Cortex of kidney (tissue), 1 donor: ENCODE measurements at places on chromosomes 1 and 21.

DNA sequence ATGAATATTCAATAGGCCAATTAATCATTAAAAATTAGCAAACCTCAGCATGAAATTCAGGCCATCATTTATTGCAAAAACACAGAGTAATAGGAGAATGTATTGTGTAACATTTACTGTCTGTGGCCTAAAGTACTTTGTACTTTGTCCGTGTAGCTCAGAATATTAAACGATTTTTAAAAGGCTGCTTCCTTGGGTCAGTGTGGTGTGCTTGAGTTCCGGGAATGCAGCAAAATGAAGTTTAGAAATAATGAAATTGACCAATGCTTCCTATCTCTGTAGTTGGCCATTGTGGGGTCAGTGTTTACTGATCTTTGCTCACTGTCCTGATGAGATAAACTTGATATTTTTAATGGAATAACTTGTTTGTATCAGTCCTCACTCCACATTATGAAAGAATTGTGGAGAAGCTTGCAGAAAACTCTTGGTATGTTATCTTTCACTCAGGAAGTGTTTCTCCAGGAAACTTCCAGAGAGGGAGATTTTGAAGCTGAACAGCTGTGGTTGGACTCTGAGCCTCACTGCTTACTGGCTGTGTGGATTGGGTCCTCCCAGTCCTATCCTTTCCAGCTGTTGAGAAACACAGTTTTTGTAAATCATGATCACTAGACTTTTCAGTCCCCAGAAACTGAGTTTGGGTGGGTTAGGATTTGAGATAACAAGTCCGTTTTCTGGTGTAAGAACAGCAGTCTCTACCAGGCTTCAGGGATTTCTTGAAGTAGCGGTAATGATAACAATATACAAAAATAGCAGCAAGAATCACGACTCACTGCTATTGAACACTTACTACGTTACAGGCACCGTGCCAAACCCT, 19.2 kb upstream of the MTARC1 start:
- DNase-seq, result no peak

DNA sequence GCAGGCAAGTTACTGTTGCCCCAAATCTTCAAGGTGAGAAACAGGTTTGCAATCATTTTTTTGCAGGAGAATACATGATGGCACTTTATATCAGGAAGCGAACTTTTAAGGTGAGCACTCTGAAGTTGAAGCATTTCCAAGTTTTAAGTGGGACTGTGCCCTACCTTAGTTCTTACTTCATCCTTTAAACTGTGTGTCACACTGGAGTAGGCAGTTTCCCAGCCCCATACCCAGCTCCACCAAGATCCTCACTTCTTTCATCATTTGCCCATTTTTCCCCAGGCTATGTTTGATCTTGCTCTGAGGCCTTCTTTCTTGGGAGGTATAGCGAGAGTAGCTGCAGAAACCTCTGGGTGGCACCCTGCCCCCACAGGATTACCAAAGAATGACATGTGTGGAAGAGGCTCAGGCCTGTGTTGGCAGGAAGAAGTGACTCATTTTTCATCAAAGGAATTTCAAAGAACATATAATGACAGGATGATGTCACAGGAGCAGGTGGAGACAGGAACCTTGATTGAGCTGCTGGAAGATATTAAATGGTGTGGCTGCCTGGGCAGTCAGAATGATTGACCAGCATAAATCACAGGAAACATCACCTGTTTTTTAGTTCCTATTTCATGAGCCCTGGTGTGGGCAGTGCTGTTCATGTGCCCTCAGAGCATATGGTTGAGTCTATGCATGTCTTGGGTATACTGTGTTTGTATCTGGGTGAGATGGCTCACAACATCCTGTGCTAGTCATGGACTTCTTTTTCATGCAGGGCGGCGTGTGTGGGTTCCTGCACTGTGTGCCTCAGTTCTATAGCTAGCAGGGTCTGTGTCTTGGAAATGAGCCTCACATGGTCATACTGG, 20.8 kb upstream of the MACF1 start:
- no peak for DNase-seq

GRCh38 chr1:168676029-168676812, 52.8 kb downstream of the DPT start:
- DNase-seq, result no peak

- no peak for DNase-seq
These were observed 97.7 kb upstream of the IRF2BP2 start for GRCh38 chr1:234707641-234708040.

DNA sequence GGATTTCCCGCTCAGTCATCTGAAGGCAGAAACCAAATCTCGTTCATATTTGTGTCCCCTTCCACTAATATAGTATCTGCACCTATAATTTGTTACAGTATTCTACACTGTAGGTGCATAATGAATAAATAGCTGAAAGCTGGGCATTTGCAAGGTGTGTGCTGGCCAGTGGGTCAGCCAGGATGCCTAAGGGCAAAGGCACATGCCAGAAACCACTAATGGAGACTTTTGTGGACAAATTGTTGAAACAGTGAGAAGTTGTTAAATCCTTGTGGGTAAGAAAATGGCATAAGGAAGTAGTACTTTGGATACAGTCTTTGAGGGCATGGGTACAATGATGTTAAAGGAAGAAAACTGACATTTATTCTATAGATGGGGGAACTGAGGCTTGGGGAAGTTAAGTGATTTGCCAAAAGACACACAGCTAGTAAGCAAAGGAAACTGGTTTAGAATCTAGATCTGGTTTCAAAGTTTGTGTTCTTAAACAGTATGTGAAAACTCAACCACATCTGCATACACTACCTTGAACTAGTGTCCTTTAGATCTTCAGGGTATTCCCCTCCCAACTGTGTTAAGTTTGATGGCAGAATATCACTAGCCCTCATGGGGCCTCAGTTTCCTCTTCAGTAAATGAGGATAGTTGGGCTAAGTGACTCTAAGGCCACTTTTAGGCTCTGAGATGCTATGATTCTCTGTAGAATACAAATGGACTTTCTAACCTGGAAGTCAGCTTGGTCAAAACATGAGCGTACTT, 26.5 kb upstream of the LRRC8C start:
- DNase-seq, result no peak

GRCh38 chr1:158946785-158947184, 15.4 kb downstream of the PYHIN1 start:
- no peak for DNase-seq
